Naive thymus-derived CD4-positive, alpha-beta T cell (primary cell): ENCODE measurements at places on chromosomes 5 and 9. TPM values are rescaled to one million over a fixed set of nuclear protein-coding genes. Genes with fewer than 3 reads are reported as not detected.

The AHRR gene
- 22.0 and 23.5 TPM in 2 replicates for total RNA-seq

The DMGDH gene
- total RNA-seq = 0.58 TPM

The ANKDD1B gene
- 0.41 TPM for total RNA-seq

DNA sequence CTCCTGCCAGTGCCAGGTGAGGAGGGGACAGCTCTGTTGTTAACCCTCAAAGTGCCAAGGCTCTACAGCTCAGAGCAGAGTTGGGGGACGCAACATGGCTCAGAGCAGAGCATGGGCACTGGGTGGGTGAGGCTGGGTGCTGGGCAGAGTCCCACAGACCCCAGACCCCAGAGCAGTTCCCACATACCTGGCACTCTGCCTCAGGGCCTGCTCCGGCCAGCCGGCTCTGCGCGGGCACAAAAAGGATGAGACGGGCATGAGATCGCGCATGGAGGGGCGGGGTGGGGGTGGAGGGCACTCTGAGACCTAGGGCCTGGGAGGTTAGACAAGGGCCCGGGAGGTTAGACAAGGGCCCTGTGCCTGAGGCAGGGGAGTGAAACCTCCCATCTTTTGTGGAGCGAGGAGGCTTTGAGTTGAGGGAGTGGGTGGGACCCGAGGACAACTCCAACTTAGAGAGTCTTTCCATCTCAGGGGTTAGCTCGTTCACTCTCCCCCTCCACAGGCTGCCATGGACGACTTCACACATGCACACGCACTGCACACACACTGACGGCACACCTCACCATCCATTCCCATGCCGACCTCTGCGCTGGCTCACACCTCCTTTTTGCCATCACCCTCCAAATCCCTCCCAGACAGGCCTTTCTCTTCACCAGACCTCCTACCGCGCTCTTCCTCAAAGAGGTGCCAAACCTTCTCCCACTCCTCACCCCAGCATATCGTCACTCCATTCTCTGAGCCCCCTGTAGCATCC, 22.0 kb downstream of the PCDH1 start:
- no peak overlapping the region for H3K27ac ChIP-seq
- no peaks in the 10 kb centered on the region for H3K27me3 ChIP-seq
- H3K4me1 ChIP-seq = no peaks in the 10 kb centered on the region
- H3K36me3 ChIP-seq = no peaks in the 10 kb centered on the region

DNA sequence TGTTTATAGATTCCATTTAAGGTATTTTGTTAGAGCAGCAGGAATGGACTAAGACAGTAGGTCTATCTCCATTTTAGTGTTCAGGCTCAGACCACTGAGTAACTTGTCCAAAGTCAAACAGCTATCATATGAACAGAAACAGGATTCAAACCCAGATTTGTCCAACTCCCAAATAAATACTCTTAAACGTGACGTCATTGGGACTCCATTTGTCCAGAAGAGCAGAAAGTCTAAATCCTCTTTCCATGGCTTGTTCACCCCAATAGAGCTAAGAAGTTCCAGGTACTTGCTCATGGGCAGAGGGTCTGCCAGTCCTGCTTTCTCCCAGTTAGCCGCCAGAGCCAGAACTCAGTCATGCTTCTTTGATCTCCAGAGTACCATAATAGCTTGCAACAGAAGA, 16.3 kb upstream of the VLDLR start:
- no peak overlapping the region for H3K27ac ChIP-seq
- DNase-seq = no peak
- no peaks in the 10 kb centered on the region for H3K27me3 ChIP-seq
- no peaks in the 10 kb centered on the region for H3K36me3 ChIP-seq
- no peaks in the 10 kb centered on the region for H3K4me1 ChIP-seq

- no peaks in the 10 kb centered on the region for H3K36me3 ChIP-seq
- H3K4me1 ChIP-seq = no peaks in the 10 kb centered on the region
- H3K4me3 ChIP-seq = no peak overlapping the region
- no peak overlapping the region for H3K27ac ChIP-seq
- DNase-seq = no peak
These were observed 95.3 kb downstream of the GALNT10 start for GRCh38 chr5:154285661-154286408.

- H3K36me3 ChIP-seq = no peaks in the 10 kb centered on the region
- no peaks in the 10 kb centered on the region for H3K27me3 ChIP-seq
- no peak for DNase-seq
- no peaks in the 10 kb centered on the region for H3K4me1 ChIP-seq
- H3K27ac ChIP-seq = no peak overlapping the region
These were observed 15.2 kb upstream of the AFAP1L1 start for GRCh38 chr5:149256451-149256850.

DNA sequence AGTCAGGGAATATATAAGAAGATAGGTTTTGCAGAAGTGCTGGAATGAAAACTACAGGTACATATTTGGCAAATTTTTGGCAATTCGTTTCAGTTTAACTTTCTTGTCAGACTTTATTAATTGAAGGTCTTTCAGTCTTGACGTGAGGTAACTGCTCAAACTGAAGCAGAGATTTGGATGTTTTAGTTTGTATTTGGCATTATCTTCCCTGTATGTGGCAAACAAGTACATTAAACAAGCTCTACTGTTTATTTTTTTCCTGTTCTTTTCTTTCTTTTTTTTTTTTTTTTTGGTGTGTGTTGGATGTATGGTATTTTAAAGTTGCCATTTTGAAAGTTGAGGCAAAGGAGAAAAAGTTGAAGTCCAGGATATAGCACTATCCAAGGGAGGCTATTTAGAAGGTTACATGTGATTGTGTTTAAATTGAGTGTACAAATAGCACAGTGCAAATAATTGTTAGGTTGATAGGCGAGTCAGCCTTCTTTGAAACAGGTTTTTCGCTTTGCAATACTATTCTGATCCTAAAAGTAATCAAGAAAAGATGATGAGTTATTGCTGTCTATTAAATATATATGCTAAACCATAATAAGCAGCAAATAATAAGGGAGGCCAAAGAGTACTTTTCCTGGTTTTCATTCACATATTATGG, 2.2 kb downstream of the PBX3 start:
- H3K27ac ChIP-seq = peak overlapping the region; percentile 31
- peaks cover 4% of the 10 kb centered on the region for H3K4me1 ChIP-seq
- no peaks in the 10 kb centered on the region for H3K36me3 ChIP-seq
- DNase-seq = no peak

- H3K27me3 ChIP-seq = no peaks in the 10 kb centered on the region
- H3K4me1 ChIP-seq = no peaks in the 10 kb centered on the region
- no peak for DNase-seq
- H3K36me3 ChIP-seq = peaks cover 72% of the 10 kb centered on the region
- H3K27ac ChIP-seq = peak overlapping the region; percentile 8
These were observed 23.5 kb downstream of the NMRK1 start for GRCh38 chr9:75064307-75065025.

DNA sequence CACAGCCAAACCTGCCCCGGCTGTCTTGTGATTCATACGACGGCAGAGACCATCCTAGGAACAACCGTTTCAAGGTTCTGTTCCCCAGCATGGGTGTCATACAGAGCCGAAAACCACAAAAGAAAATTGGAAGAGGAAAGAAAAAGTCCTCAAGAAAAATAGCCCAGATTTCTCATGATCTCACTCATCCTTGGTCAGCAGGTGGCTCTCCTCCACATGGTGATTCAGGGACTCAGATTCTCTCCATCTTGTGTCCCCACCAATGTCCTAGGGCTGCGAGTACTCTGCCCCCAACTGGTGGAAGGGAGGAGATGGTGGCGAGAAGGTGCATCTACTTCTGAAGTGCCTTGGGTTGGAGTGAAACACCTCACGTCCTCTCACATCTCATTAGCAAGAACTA, 25.6 kb downstream of the PDZD2 start:
- H3K4me3 ChIP-seq = no peak overlapping the region
- no peaks in the 10 kb centered on the region for H3K27me3 ChIP-seq
- H3K4me1 ChIP-seq = no peaks in the 10 kb centered on the region
- no peak overlapping the region for H3K27ac ChIP-seq

- no peaks in the 10 kb centered on the region for H3K36me3 ChIP-seq
- H3K4me1 ChIP-seq = no peaks in the 10 kb centered on the region
- no peak overlapping the region for H3K4me3 ChIP-seq
- H3K27me3 ChIP-seq = no peaks in the 10 kb centered on the region
- DNase-seq = no peak
These were observed 110.0 kb downstream of the ENC1 start for GRCh38 chr5:74530326-74531050.

- no peak overlapping the region for H3K27ac ChIP-seq
- no peaks in the 10 kb centered on the region for H3K27me3 ChIP-seq
- H3K4me3 ChIP-seq = no peak overlapping the region
- no peaks in the 10 kb centered on the region for H3K4me1 ChIP-seq
- H3K36me3 ChIP-seq = no peaks in the 10 kb centered on the region
These were observed 47.8 kb downstream of the RETREG1 start for GRCh38 chr5:16568875-16569580.
